Amniotic epithelial cell (primary cell): ENCODE measurements at places on chromosomes 12 and 14.

DNA sequence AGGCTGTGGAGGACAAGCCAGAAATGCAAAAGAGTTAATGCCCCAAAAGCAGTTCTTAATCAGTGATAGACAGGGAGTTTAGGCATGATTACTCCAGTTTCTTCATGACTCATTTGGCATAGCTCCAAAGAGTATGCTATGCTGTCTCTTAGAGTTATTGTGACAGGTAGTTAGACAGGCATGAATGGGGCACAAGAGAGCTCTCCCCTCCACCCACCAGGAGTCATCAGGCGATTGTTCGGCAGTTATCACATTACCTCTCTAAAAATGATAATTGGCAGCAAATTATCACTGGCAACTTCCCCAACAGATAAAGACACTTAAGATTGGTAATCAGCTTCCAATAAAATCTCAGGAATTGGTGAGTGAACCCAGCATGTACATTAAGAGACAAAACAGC, 320.1 kb downstream of the DAD1 start:
- peak; percentile 37 for DNase-seq

DNA sequence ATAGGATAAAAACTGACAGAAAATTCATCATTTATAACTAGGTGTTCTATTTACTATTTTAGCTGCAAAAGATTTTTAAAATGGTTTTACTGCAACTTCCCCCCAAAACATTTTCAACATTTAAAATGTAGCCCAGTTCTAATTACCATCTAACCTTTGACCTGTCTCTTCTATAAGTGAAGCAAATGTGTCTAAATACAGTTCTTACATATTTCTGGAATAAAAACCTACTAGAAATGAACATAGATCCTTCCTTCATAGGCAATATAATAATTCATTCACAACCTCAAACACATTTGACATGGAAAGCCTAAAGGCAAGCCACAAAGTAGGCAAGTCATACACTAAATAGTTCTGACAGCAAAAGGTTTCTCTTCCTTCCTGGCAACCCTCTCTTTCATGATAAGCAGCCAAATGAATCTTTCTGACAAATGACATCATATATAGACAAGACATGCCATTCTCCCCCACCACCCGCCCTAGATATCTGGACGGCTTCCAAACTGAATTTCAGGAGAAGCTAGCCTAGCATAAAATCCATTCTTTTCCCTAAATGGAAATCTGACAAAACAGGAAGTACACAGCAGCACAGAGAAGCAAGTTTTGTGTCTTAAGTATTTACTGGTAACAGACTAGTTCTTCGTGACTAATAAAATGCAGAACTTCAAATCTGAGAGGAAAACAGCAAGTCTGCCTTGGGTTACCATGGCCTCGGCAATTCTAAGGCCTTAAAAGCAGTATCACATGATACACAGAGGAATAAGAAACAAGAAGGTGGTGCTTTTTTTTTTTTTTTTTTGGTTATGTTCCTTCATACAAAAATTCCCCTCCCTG, 17.2 kb upstream of the ARID4A start:
- peak; percentile 99 for DNase-seq

- no peak for DNase-seq
Observed at GRCh38 chr12:1878695-1879094, 39.8 kb downstream of the CACNA2D4 start.

GRCh38 chr12:110277530-110278254, 3.4 kb upstream of the ATP2A2 start:
- DNase-seq = no peak

DNA sequence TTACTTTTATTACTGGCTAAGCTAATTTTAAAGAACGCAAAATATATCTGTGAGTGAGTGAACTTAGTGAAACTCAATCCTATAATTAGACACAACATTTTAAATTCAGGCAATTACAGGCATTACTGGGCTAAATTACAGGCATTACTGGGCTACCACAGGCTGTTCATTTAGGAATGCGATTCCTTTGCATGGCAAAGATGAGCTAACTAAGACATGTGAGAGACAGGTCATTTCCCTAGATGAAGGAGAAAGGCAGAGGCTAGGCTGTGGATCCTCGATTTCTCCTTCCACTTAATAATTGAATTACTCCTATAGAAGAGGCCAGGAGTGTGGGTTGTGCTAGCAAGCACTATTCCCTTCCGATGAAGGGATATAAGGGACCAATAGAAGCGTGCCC, 429.4 kb upstream of the LMO3 start:
- DNase-seq = no peak

GRCh38 chr14:47442211-47442610, 233.2 kb downstream of the MDGA2 start:
- peak; percentile 0 for DNase-seq

- peak; percentile 87 for DNase-seq
Observed at GRCh38 chr12:79555028-79555925, 135.5 kb downstream of the PAWR start.

- no peak for DNase-seq
Observed at GRCh38 chr12:113478351-113479011, 6.8 kb upstream of the LHX5 start.

DNA sequence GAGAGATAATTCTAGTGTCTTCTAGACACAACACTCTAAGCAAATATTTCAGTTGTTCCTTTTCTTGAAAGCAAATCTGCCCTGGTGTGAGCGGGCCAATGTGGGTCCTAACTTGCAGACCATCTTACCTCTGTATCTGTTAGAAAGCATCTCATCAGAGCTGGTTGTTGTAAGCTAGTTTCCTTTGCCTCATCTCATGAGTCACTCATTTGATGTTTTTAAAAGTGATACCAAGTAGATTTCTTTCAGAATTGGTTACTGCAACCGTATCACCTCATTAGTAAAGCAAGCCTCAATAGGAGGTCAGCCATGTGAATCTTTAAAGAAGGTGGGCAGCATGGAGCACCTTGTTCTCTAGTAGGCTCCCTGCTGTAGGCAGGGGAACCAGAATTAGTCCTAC, 78.6 kb downstream of the DAAM1 start:
- no peak for DNase-seq

- no peak for DNase-seq
Observed at GRCh38 chr14:74459976-74460375, 33.1 kb downstream of the NPC2 start.

DNA sequence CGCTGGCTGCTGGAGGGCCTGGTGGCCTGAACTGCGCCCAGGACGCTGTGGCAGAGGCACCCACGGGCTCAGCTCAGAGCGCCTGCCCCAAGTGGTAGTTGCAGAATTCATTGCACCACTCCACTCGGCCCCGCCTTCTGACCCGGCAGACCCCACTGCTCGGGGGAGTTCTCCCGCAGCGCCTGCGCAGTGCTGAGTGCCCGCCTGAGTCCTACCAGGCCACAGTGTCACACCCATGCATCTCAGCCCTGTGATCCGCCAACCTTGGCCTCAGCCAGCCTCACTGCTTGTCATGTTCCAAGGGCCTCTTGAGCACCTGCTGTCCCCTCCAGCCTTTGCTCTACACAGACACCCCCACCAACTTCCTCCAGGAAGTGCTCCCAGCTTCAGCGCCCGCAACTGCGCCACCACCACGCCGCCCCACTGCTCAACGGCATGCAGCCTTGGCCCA, 12.2 kb downstream of the DEGS2 start:
- no peak for DNase-seq

DNA sequence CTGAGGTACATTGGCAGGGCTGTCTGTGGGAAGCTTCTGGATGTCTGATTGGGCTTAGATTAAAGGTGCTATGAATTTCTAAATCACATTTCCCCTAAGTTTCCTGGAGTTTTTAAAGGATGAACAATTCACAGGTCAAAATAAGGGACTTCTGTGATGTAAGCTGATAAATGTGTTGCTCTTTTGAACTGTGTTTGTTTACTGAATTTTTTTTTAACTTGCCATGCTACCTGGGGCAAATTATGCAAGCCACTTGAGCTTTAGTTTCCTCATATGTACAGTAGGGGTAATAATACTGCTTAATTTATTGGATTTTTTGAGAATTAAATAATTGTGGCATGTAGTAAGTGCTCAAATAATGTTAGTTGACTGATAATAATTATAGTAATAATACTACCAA, 52.8 kb upstream of the CCDC91 start:
- no peak for DNase-seq

DNA sequence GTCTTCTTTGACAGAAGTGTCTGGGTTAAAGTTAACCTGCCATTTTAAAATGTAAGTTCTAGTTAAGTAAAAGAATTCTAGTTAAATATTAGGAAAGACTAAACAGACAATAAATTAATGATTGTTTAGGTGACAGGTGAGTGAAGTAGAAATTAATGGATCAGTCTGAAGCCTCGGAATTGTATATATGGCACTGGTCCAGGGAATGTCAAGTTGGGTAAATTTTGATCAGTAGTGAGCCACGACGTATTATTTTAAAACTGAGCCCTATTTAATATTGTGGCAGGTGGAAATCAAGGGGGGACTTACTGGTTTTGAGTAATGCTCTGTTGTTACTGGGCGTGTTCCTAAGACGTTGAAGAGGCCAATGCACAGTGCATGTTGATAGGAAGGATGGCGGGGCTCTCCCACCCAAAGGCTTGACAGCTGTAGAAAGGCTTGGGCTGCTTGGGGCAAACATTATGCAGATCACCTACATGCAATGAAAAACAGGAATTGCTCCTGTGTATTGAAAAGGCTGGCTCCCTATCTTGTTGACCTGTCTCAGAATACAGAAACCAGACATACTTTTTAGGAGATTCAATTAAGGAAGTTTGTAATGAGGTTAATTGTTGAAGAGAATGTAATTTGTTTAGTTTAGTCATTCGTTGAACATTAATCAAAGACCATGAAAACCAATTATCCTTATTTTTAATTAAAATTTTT, 5.9 kb upstream of the PPFIBP1 start:
- no peak for DNase-seq

GRCh38 chr12:123512838-123513665, 20.5 kb downstream of the RILPL1 start:
- no peak for DNase-seq

GRCh38 chr12:74776378-74776777, 238.7 kb downstream of the ATXN7L3B start:
- DNase-seq = no peak

GRCh38 chr12:52387859-52388258, 2.4 kb upstream of the KRT84 start:
- DNase-seq = no peak

- DNase-seq = peak; percentile 16
Observed at GRCh38 chr12:94266796-94267536, 118.6 kb downstream of the PLXNC1 start.

DNA sequence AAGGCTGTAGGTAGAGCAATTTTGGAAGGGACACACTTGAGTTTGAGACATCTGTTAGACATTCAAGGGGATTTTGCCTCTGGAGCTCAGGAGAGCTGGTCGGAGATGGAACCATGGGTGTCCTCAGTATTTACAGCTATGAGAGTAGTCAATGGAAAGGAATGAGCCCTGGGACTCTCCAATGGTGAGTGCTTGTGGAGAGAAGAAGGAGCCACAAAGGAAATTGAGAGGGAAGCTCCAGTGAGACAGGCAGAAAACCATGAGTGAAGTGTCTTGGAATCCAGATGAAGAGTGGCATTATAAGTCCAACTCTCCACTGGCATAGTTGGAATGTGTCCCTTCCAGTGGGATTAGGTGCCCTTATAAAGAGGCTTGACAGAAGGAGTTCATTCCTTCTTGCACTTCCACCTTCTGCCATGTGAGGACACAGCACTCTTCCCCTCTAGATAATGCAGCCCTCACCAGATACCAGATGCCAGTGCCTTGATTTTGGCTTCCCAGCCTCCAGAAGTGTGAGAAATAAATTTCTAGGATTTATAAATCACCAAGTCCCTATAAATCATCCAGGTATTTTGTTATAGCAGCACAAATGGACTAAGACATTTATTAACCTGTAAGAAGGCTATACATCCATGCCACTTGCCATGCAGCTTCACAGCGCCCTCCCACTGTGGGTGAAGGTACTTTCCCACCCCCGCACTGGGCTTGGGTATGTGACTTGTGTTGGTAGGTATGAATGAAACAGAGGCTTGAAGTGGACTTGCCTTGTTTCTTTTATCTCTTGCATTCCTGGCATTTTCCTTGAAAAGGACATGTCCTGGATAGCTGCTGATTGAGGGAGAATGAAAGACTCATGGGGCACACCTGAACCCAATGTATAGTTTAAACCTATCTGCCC, 27.3 kb downstream of the LLPH start:
- DNase-seq = no peak

DNA sequence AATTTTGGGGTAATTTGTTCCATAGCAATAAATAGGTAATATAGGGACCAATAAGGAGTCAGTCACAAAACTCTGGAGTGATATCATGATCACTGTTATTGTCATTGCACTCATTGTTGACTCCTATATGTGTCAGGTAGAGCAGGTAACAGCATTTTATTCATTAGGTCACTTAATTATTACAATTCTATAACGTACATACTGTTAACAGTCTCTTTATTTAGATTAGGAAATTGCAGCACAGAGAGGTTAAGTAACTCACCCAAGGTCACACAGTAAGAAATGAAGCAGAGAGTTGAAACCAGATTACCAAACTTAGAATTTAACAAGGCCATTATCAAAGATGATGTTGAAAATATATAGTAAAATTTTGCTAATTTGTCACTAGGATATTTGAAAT, 49.7 kb upstream of the PTPRB start:
- no peak for DNase-seq

DNA sequence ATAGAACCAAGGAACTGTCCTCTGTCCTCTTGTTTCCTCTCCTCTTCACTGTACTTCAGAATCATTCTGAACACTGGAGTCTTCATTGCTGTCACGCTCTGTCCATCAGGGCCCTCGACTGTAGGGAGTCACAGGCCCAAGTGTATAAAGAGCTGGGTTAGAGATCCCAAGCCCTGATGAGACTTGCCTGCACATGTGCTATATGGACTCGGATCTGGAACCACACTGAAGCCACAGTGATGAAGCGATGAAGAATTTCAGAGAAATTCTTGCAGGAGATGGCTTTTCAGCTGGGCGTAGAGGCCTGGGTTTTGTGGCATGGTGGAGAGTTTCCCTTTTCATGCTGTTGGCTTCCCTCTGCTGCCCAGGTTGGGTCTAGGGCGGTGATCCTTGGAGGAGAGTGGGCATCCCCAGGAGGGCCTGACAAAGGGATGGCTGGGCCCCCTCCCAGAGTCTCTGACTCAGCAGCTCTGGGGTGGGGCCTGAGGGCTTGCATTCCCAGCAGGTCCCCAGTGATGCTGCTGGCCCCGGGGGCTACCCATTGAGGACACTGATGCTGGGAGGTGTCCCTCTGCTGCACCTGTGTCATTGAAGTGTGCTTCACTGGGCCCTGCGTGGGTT, 39.6 kb upstream of the YY1 start:
- DNase-seq = no peak

DNA sequence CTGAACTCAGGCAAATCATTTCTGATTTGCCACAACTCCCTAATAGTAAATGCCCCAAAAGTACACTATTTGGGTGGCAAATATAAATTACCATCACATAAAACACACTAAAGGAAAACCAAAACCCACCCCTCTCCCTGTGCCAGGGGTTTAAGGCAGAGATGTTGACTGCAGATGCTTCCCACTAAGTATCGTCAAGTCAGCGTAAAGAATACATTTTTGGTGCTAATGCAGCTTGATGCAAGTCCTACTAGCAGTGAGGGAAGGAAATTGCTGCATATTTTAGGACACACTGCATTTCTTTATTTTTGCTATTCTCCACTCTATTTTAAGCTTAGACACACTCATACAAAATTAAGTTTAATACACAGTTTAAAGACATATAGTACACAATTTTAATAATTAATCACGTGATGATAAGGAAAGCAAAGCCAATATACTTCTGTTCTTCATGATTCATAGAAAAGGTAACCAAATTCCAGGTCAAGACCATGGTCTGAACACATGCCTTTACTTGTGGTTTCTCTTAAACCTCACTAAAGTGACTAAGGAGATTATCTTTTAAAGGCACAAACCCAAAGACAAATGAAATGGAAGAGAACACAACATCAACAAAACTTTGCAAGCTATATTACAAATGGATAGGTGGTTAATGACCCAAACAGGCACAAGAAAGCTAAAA, 162.2 kb downstream of the STXBP6 start:
- DNase-seq = peak; percentile 63
